ENCODE measurements at places on chromosomes 11 and 22.

DNA sequence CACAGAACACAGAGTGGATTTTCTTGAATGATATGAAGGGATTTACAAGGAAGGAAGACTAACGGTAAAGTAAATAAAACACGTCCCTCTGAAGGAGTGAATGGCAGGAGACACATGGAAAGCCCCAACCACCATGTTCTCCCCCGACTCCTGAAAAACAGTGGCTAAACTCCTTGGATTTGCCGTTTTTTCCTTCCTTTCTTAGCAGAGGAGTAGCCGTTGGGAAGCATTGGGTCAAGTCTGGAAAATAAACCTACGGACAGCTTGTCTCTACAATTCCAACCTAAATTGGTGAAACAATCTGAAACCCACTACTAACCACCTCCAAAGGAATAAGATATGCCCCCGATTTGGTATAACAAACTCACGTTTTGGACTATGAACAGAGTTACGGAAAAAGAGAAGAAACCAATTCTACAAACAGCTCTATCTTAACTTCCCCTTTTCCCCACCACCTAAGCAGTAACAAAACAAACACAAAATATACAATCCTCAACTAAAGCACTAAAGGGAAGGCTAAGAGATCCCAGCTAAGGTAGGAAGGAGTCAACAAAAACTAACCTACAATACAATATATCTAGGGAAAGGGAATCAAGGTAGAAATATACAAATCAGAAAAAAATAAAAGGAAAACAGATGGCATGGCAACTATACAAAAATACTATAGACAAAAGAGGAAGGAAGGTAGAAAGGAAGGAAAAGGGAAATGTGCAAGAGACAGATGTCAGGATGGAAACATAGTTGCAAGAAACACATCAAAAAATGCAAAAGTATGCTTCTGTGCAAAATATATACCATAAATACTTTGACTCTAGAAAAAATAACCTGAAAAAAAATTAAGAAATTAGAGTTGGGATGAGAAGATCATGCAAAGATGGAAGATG, 43.8 kb upstream of the LYVE1 start:
- DNase-seq = no peak

DNA sequence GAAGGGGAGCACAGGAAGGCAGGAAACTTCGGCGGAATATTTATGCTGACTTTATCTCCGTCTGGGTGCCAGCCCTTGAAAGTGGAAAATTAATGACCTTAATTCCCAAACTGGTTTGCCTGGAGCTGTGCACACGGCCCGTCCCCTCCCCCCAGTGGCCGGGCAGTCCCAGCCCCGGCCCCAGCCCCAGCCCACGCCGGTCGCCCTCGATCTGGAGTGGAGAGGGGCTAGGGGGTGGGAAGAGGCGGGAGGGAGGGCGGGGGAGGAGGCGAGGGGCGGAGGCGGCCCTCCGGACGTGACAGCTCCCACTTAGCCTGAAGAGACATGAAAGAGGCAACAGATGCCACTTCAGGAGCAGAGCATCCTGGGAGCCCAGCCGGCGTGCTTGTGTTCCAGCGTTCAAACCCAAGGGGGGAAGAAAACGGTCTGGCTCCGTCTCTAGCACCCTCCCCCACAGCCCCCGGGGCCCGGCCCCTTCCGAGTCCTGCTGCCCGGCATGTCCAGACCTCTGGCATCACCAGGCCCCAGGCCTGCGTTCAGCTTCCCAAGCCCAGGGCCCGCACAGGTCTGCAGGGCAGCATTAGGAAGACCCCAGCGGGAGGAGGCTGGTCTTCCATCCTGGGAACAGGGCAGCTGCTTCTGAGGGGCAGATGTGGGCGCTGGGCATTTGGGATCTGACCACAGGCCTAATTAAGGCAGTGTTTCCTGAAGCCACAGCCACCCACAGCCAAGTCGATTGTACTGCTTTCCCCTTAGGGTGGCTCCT, 20.0 kb upstream of the LMO1 start:
- DNase-seq = no peak

DNA sequence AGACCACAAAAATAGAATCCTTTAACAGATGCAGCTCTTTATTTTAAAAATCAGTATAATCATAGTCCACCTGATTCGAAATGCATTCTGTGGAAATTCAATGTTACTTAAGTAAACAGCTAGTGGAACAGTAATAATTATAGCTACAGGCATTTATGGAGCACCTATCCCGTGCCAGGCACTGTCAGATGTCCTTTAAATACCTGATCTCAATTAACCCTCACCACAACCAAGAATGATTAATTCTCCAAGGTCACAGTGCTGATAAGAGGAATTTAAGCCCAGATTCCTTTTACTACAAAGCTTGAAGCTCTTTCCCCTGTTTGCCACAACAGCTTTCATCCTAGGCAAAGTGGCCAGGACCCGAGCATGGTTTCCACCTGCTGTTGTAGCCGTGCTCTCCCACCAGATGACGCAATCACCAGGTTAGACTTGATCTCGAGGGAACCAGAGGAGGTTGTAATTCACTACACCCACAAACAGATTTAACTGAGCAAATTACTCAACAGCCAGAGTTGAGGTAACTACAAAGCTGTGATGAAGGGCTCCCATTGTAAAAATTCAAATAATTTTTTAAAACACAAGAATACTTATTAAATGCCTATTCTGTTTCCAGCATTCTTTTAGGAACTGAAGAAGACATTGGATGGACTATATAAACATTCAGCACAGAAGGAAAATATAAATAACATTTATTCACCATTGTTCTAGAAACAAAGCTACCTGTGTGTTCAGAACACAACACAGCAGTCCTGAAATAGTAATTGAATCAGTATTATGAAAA, 10.3 kb downstream of the PRDM10 start:
- DNase-seq = no peak

DNA sequence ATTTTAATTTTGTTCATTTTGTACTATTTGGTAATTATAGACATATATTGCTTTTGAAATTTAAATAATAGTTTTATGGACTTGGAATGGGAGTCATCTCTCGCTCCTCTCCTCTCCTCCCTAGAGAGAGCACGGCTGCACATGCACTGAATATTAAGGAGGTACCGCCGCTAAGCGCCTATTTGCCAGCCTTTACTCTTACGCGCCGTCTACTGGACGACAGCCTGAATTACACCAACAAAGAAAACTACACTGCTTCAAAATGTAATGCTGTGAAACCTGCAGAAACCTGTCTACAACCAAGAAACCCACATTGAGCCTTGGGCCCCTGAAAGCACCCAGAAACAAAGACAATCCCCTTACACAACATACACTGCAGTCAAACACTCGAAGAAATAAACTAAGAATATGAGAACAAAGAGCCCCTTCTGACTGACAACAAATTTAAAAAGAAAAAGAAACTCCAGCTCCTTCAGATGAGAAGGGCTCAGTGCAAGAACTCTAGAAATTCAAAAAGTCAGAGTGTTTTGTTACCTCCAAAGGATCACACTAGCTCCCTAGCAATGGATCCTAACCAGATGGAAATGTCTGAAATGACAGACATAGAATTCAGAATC, 737.2 kb downstream of the LRRC4C start:
- DNase-seq = no peak

DNA sequence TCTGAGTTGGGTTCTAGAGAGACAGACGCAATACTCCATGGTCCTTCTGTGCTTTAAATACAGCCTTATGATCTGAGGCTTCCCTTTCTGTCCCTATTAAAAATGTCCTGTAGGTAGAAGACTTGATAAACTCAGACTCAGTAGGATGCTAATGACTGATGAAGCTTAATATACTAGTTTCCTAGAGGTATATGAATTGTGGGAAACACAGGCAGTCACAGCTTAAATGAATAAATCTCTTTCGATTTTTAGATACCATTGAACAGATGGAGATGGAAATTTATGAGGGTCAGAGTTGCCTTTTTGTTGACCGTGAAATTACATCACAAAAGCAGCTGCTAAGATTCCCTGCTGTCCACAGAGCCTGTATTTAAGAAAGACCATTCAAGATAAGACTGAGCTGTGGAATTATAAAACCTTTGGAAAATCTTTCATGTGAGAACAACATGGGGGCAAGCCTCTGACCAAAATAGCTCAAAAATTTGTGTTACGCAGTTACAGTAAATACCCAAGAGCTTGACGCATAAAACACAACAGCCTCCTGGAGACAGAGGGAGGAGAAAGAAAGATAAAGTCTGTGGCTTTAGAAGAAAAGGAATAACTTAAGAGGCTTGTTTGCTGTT, 172.3 kb downstream of the AASDHPPT start:
- no peak for DNase-seq

DNA sequence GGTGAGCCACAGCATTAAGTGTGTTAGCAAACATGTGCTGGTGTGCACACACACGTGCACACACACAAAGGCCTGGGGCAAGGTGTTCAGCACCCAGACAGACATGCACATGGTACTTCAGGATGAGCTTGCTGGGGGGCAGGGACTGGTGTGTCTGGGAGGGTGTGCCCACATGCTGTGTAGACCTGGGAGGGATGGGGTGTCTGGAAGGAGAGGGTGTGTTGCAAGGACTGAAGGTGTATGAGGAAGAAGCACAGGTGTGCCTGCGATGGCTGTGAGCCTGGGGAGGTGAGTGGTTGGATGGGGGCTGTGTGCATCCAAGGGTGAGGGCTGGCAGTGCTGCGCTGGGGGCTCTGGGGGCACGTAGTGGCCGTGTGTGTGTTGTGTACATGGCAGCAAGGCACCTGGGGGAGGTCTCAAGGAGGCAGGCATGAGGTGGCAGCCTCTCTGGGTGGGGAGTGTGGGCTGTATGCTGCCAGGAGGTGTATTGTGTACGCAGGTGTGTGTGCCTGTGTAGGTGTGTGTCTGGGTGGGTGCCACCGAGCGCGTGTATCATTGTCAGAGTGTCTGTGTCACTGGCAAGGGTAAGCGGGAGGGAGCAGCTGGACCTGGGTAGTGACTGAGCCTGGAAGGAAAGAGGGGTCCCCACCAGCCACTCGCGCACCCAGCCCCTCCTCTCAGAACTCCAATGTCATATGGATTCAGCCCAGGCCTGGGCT, 2.2 kb downstream of the NRXN2 start:
- DNase-seq = no peak

GRCh38 chr11:65147352-65148075, 13.2 kb upstream of the SYVN1 start:
- no peak for DNase-seq

DNA sequence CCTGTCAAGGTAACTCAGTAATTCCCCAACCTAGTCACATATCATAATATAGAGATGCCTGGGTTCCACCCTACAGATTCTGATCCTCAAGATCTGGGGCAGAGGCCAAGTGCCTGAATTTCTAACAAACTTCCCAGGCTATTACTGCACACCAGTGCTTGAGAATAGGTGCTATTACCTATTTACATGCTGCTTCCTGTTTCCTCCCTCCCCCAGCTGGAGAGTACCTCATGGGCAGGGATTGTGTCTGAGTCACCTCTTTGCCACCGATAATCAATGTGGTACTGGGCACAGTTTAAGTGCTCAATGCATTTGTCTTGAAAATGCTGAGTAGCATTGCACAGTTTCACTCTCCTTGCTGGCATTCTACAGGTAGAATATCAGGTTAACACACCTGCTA, 582.2 kb upstream of the CADM1 start:
- DNase-seq = no peak

- DNase-seq = no peak
Observed at GRCh38 chr11:114972105-114972504, 293.8 kb downstream of the NXPE2 start.

- DNase-seq = no peak
Observed at GRCh38 chr11:68831124-68831523, 10.6 kb downstream of the CPT1A start.

GRCh38 chr11:71543866-71544265, 4.4 kb upstream of the KRTAP5-9 start:
- DNase-seq = no peak

GRCh38 chr11:83115551-83115950, 41.4 kb upstream of the PCF11 start:
- no peak for DNase-seq

GRCh38 chr22:49139492-49140151, 688.1 kb downstream of the BRD1 start:
- DNase-seq = no peak

DNA sequence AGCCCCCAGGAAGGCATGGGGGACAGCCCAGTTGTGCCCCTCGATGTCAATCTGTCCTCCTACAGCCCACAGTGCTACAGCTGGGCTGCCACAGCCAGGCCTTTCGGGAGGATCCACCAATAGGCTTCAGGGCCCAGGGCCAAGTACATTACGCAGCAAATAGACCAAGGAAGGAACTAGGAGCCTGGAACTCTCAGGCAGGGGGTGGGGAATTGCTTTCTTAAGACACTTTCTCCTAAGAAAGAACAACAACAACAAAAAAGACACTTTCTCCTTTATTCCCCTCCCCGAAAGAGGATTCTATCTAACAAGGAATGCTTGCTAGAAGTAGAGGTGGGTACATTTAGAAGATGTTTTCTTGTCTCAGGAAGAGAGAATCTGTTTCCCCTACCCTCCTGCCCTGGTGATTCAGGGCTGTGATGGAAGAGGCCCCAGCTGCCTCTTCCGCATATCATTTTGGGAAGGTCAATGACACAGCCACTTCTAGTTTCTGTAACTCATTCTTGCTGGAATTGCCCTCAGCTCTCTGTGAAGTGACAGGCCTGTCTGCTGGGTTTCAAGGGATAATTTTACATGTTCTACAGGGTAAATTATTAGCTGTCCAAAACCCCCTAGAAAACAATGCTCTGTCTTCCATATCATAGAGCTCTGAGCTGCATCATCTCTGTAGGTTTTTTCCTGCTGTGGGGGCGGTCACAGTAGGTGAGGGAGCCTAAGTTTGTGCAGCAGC, 6.0 kb upstream of the MALAT1 start:
- DNase-seq = no peak

GRCh38 chr11:9263840-9264315, 1.3 kb downstream of the DENND5A start:
- no peak for DNase-seq

GRCh38 chr22:42799461-42800405, 57.3 kb downstream of the ARFGAP3 start:
- no peak for DNase-seq

DNA sequence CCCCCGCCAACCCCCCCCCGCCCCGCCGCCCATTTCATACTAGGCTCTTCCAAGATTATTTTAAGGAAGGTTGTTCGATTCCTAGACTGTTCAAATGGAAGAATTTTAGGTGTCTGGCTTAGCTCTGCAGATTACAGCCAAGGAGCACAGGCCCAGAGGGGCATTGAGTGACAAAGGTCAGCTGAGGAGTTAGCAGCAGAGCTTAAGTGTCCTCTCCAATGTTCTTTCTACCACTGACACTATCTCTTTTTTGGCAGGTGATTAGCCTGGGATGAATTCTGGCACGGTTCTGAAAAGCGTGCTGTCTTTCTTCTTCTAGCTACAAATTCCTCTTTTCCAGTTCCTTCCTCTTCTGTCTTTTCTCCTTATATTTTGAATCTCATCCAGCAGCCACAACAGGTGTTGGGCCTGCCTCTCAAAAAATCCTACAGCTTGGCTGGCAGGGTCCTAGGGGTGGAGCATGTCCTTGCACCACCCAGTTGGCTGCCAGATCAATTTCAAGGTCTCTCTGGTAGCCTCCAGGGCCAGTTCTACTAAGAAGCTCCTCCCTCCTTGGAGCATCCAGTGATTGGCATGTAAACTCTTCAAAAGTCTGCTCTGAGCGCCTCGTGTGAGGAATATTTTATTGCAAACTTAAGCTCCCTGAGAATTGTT, 23.0 kb downstream of the KCNE3 start:
- DNase-seq = no peak

All from stimulated activated CD8-positive, alpha-beta memory T cell treated with anti-CD3 and anti-CD28 coated beads, Interleukin-7, amount 100 ng/mL, for 1 hour (primary cell).